ENCODE measurements at places on chromosomes 5 and 9.

DNA sequence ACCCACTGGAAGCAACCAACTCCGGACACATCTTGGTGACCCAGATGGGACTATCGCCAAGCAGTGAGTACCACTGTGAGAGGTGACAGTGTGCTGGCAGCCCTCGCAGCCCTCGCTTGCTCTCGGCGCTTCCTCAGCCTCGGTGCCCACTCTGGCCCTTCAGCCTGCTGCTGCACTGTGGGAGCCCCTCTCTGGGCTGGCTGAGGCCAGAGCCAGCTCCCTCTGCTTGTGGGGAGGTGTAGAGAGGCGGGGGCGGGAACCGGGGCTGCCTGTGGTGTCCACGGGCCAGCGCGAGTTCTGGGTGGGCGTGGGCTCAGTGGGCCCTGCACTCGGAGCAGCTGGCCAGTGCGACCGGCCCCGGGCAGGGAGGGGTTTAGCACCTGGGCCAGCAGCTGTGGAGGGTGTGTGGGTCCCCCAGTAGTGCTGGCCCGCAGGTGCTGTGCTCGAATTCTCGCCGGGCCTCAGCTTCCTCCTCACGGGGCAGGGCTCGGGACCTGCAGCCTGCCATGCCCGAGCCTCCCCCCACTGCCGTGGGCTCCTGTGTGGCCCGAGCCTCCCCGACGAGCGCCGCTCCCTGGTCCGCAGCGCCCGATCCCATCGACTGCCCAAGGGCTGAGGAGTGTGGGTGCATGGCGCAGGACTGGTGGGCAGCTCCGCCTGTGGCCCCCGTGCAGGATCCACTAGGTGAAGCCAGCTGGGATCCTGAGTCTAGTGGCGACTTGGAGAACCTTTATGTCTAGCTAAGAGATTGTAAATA lies 78.5 kb upstream of the PLPP1 start:
- no peak for ATAC-seq

DNA sequence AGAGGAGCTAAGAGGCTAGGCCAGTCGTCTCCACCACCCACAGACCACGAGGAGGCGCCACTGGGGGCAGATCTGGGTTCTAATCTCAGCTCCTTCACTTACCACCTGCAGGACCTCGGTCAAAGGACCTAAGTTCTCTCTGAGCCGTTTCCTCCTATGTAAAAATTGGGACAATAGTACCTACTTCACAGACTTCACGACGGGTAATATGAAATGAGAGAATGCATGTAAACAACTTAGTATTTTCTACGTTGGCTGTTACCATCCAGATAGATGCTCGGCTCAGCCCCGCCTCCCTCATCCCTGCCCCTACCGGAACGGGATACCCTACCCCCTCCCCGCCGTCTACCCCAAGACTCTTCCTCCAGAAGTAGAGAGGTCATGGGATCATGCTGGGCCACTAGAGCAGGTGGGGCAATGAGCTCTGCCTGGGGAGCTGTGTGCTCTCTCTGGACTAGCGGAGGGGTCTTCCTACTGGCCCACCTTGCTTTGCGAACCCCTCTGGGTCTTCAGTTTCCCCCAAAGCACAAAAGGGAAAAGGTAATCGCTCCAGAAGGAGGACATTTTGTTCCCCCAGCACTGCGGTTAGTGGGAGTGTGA lies 541 bp downstream of the GNPDA1 start:
- ATAC-seq, result peak; percentile 10

DNA sequence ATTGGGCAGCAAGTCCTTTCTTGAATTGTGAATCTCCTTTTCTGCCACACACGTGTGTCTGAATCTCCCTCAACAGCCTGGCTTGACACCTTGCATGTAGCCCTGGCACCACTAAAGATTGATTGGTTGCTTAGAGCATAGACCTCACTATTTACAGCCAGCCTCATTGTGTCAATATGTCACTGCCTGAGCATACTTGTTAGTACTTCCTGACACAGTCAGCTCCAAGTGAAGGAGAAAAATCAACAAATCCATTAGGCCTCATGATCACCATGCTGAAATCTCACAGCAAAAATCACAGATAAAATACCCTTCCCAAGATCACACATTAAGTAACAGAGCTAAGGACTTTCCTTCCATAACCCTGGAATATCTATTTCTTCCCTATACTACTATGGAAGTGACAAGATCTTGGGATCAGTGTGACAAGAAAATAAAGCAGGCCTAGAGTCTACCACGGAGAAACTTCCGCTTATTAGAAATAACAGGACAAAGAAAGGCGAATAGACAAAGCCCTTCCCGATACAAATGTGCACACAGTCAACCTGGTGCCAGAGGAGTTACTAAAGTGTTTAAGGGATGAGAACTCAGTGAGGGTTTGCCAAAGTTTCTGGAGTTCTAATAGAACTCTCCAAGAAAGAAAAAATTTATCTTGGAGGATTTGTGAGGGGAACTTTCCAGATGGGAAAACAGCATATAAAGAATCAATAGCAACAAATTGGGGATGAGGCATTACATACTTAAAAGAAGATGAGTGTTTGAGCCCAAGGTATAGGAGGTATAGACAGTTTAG lies 5.6 kb upstream of the ARL15 start:
- ATAC-seq, result no peak

GRCh38 chr5:32645246-32645645 lies 59.9 kb downstream of the SUB1 start:
- no peak for ATAC-seq

GRCh38 chr5:112848116-112848811 lies 12.8 kb upstream of the SRP19 start:
- peak; percentile 80 for ATAC-seq

DNA sequence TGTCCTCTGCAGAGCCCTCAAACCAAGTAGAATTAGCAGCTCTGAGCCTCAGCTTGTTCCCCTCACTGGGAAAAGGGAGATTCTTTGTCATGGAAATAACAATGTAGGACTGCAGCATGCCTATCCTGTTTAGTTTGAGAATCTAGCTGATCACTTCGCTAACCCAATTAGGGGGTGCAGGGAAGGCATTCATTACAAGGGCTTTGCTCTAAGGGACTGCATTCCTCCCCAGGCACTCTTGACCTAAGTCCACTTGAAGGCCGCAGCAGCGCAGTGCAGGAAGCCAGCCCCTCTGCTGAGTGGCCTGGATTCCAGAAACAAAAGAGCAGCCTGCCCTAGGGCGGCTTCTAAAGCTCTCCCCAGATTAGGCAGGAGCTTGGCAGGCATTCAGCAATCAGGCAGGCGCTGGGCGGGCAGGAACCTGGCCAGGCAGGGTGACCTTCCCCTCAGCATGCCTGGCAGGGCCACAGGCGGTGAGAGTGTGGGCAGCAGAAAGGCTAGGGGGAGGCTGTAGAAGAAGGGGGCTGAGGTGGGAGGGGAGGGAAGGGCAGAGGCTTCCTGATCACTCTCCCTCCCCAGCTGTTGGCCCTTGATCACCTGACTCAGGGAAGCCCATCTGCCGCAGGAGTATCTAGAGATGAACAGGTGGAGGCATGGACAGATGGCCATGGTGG lies 24.8 kb downstream of the CCNJL start:
- ATAC-seq, result peak; percentile 50

GRCh38 chr9:91065231-91066041 lies 263.8 kb downstream of the SYK start:
- no peak for ATAC-seq

DNA sequence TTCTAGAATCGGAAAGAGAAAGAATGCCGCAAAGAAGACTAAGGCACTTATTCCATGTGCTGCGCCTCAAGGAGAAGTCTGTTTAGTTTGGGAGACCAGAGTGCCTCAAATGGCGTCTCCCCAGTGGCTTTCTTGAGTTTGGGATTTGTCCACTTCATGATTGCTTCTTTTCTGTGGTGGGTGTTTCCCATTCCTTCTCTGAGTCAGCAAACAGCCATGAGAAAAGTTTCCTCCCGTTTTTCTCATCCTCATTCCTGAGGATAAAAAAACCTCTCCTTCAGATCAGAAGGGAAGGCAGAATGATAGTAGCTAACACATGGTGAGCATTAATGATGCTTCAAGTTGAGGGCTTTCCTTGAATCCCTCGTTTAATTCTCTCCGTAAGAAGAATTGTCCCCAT lies 275.9 kb upstream of the WWC1 start:
- no peak for ATAC-seq

- ATAC-seq, result no peak
These were observed 977.9 kb upstream of the NUDT12 start for GRCh38 chr5:104540448-104540847.

DNA sequence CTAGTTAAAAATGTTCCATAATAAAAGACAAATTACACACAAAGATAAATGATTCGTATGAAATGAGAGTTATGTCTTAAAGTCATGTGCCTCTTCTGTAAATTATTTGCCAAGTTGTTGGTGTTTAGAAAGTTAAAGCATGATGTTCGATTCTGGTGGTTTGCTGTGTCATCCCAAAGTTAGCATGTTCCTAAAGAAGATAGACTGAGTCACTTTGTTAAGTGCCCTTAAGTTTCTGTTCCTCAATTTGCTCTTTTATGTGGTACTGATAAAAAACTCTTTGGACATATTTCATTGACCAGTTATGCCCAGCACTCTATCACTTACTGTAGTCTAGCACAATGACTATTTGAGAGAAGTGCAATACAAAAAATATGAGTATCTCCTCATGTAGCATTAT lies 366.9 kb upstream of the ZNF608 start:
- ATAC-seq, result no peak

- no peak for ATAC-seq
These were observed 159.3 kb downstream of the TMC1 start for GRCh38 chr9:72680593-72681282.

GRCh38 chr5:31362529-31362900 lies 169.0 kb downstream of the CDH6 start:
- ATAC-seq, result no peak

GRCh38 chr9:114893221-114894010 lies 37.0 kb downstream of the TNFSF8 start:
- ATAC-seq, result no peak

DNA sequence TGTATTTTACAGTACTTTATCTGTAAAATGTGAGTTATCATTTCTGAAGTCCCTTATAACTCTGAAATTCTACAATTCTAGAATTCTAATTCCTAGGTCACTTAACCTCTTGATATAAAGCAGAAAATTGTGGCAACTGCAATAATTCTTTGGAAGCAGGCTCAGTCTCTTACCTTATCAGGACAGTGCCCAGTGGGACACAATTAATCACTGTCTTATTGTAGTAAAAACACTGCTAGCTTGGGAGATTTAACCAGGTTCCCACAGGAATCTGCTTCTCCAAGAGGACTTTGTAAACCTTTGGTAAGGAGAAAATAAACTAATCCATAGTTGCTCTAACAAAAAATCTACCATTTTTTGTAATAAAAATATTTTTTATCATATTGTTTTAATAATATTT lies 18.3 kb upstream of the SPATA9 start:
- ATAC-seq, result no peak

DNA sequence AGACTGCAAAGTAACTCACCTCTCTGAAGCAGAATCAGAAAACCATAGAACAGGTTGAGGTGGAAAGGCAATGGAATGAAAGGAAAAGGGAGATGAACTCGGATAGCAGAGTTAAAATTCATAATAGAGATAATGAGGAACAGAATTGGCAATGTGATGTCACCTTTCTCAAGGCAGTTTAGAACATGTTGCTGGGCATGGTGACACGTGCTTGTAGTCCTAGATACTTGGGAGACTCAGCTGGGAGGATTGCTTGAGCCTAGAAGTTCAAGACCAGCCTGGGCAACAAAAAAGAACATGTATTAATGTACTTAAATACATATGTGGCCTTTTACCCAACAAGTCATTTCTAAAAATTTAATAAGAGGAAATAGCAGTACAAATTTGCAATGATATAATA lies 81.6 kb upstream of the MIER3 start:
- no peak for ATAC-seq

- no peak for ATAC-seq
These were observed 100.0 kb upstream of the IL6ST start for GRCh38 chr5:56094579-56095361.

DNA sequence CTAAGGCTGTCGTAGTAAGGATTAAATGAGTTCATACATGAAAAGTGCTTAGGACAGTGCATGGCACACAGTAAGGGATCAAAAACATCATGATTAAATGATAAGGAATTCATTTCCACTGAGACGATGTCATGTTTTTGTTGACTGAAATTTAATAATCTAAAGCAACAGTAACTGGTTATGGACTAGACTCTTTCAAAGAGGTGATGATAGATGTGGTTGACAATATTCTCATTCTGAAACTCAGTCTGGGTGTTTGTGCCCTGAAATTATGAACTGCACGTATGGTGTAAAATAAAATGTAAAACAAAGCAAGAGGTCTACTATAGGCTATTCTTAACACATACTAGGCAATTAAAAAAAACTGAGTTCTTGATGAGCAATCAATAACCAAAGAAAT lies 280.0 kb downstream of the DENND1A start:
- ATAC-seq, result no peak

DNA sequence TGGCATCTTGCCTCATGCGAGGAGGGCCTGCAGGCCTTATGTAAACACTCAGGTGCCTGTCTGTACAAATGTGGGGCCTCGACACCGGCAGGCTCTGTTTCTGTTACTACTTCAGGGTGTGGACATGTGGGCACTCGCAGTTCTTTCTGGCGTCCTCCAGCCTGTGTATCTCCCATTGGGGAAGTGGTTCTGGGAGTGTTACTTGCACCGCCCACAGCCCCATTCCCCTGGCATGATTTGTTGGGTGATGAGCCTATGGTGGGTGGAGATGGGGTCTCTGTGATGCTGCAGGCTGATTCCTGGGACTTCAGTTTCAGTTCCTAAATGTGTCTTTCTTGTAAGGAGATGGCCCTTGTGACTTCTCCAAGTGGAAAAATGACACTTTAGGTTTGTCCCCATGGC lies 82.1 kb upstream of the PITX1 start:
- ATAC-seq, result peak; percentile 60

DNA sequence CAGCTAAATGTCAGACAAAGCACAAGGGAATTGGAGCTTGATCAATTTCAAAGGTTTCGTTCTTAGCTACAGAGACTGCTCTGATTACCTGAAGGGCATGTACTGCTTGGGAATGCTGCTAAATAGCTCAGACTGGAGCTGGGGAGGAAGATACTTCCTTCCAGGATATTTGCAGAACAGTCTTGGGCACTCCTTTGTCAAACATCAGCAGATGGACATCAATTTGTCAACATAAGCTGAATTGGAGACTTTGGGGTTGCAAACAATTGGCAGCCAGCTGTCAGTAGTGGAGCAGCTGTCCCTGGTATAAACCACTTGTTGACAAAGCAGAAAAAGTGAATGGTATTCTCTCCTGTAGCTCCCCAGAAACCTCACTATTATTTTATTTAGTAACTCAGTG lies 182.0 kb downstream of the CCDC192 start:
- no peak for ATAC-seq

GRCh38 chr5:75320371-75320770 lies 16.6 kb upstream of the HMGCR start:
- ATAC-seq, result no peak

GRCh38 chr9:20065796-20066700 lies 277.2 kb upstream of the SLC24A2 start:
- ATAC-seq, result no peak

GRCh38 chr5:169781420-169782345 lies 144.6 kb downstream of the DOCK2 start:
- ATAC-seq, result no peak

DNA sequence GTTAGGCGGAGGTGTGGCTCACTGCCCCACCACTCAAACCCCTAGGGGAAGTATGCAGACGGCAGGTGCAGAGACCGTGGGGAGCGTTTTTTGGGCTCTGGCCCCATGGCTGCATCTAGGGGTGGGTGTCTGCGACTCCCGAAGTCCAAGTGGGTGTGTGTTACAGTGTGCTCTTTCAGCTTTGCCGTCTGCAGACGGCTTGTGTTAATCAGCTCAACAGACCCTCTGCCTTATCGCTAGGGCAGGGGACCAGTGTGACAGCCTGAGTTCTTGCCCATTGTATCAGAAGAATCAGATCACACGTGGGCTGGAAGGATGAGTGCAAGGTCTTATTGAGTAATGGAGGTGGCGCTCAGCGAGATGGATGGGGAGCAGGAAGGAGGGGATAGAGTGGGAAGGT lies 162.8 kb downstream of the ENC1 start:
- ATAC-seq, result no peak
